Fibroblast of skin of scalp (primary cell): ENCODE measurements at places on chromosomes 3 and 15.

GRCh38 chr3:155876503-155876902, 6.1 kb downstream of the GMPS start:
- DNase-seq, result no peak

GRCh38 chr3:184354754-184355153, 6.7 kb downstream of the CLCN2 start:
- no peak for DNase-seq

DNA sequence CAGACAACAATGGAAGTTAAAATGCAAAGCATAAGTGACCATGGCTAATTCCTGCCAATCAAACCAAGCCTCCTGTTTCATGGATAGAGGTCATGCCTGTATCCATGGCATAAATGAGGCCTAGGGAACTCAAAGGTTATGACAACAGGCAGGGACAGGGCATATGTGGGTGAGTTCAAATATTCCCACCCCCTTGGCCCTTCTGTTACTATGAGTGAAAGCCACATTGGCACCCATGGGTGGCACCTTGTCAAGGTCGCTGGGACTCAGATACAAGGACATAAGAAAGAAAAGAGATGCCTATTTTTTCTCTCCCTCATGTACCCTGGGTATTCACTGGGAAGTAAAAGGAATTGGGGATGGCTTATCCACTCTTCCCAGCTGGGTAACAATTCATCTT, 25.3 kb upstream of the TMEM45A start:
- DNase-seq, result no peak

GRCh38 chr3:131231710-131232389, 149.7 kb upstream of the NUDT16 start:
- DNase-seq, result no peak

DNA sequence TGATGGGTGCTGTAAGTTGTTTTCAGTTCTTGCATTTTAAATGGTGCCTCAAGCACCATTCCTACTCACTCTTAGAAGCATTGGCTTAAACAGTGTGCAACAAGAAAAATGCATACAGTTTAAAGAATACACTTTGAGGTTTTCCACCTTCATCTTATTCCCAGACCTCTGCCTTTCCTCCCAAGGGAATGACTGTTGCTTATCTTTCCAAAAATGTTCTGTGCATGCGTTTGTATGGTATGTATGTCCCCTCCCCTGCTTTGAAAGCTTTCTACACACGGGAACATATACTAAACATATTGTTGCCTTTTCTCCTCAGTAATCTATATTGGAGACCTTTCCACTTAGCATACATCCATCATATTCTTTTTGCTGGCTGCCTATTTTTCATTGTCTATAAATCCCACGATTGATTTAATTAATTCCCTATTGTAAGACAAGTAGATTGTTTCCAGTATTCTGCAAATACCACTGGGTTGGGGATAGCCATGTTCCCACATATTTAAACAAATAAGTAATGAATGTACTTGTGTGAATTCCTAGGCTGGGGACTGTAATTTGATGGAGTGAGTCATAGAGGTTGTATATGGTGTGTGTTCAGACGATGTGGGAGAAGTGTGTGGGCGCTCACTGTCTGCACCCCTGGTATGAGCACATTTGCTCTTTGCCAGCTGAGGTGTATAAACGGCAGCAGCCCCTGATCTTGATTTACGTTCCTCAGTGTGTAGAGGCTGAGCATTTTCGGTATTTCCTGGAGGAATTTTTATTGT, 5.8 kb downstream of the TRAK1 start:
- DNase-seq, result peak; percentile 78

DNA sequence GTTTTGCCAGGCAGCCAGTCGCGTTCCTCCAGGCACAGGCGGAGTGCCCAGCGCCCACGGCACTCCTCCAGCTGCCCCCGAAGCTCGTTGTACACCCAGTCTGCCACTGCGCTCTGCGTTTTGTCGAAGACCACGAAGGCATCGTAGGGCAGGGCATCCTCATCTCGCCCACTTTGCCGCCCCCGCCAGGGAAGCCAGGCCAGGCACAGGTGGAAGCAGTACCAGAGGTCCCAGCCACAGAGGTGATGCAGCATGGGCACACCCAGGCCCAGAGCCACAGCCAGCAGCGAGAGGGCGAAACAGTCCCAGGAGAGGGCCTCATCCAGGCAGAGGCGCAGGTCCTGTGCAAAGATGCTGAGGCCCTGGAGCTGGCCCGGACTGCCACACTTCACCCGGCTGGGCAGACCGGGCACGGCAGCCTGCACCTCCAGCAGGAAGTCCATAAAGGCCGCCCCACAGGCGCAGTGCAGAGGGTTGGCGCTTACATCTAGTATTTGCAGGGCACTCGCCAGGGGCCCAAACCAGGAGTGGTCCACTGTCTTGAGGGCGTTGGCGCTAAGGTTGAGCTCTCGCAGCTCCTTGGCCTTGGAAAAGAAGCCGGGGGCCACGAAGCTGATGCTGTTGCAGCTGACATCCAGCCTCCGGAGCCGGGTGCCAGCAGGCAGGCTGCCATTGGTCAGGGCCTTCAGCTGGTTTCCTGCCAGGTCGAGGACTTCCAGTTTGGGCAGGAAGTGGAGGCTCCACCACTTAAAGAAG, 3.7 kb downstream of the TLR9 start:
- no peak for DNase-seq

DNA sequence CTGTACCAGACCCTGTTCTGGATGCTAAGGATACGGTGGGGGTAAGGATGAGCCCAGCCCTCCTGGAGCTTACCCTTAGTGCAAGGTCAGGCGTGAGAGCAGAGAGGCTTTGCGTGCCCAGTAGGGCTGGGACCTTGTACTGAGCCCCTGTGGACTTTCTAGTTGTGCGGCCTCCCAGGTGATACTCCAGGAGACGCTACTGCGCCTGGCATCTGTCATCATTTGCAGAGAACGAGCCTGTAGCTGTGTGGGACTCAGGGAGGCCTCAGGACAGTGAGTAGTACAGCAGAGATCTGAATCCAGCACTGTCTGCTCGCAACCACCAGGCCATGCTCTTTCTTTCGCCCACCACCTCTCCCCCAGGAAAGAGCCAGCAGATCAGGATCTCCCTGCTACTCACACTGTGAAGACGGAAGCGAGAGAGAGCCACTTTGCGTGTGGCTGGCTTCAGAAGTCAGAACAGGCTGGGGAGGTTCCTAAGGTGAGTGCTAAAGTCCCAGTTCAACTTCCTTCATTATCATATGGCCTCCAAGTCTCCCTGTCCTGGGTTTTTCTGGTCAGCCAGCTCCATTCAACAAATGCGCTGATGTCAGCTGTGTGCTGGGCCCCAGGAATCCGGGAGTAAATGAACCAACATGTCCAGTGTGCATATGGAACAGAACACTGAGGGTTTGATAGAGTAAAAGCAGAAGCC, 38.2 kb upstream of the ITGA11 start:
- no peak for DNase-seq

DNA sequence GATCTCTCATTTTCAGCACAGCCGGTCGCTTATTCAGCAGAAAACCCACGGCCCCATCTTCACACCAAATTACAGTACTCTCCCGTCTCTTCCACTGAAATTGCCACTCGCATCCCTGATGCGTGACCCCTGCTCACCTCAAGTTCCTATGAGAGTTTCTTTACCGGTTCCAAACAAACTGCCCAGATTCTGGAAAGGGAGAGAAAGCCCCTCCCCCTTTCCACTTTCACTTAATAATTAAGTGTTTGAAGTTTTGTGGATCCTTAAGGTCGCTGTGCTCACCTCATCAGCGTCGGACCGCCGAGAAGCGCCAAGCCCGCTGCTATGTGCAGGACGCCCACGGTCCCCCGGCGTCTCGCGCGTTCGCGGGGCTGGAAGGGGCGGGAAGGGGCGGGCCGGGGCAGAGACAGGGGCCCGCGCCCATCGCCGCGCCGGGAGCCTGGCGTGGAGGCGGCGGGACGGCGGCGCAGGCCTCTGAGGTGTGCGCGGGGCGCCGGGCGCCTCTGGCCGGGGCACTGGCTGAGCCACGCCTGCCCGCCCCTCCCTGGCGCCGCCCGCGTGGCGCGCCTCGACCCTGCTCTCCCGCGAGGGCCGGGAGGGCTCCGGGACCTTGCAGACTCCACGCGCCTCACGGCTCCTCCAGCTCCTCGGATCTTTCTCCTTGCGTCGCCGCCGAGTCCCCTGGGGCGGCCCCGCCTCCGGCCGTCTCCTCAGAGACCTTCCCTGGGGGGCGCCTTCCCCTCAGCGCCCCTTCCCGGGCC, at the start of gene GPR156:
Gene GPR156 (minus strand): TSS at position 476 of the 761 bp plus-strand sequence. CDS start 41,124 bp downstream, outside the sequence.
- DNase-seq, result peak; percentile 37

DNA sequence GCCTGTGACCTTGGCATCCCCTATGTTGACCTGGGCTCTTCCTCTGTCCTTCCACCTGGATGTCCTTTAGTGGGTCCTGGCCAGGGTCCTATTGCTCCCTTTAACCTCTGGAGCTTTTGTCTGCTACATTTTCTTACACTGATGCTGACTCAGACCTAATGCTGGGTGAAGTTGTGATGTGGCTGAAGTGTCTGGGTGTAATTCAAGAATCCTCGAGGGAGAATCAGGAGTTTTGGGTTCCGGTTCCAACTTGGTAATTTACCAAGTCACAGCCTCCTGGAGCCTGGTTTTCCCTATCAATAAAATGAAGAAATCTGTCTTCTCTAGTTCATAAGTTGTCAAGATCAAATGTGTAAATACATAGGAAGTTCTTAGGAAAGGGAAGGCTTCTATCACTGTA, 25.6 kb downstream of the CEP19 start:
- no peak for DNase-seq

DNA sequence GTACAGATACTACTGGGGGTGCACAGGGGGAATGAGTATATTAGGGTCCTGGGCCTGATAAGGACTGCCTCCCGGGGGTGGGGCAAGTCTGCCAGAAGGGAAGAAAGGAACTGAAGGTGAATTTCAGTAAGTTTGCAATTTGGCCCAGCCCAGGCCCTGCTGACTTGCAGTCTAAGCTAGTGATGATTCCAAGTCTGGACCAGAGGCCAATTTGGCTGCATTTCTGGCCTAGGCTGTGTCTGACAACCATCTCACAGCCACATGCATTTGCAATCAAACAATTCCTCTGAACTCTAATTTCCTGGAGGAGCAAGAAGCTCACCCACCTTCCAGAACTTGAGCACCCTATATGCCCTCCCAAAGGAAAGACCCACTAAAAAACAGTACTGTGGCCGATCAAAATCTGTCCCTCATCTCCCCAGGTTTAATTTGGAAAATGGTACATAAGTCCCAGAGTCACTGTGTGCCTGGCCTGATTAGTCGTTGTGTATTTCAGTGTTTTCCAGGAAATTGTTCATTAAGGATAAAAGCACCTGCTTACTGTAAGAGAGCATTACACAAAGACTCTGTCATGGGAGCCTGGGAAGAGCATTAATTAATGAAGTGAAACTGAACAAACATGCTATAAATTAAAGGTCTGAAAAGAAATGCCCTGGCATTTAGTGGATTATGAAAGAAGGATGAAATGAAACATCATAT, 114.5 kb downstream of the MEGF11 start:
- no peak for DNase-seq

- DNase-seq, result no peak
Measured at GRCh38 chr3:171239757-171240503, 213.4 kb upstream of the SLC2A2 start.

DNA sequence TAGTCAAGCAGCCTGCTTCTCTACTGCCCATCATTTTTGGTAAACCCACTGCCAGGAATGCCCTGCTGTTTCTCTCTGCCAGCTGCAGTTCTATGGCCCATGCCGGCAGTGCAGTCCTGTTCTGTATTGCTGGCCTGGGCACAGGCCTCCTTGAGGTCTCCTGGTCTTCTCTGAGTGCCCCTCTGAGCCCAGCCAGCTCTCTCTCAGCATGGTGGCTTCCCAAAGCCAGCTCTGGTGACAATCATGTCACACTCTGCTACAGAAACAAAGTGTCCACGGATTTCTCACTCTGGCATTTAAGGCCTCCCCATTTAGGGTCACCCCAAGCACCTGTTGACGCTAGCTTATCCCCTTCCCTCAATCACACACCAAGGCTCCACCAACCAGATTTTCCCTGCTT, 24.5 kb downstream of the SRPRB start:
- no peak for DNase-seq

- no peak for DNase-seq
Measured at GRCh38 chr3:7843441-7843840, 658.2 kb upstream of the LMCD1 start.

GRCh38 chr15:63069616-63070090, 27.1 kb downstream of the TPM1 start:
- peak; percentile 29 for DNase-seq

GRCh38 chr3:43893727-43894126, 203.0 kb downstream of the ABHD5 start:
- no peak for DNase-seq

DNA sequence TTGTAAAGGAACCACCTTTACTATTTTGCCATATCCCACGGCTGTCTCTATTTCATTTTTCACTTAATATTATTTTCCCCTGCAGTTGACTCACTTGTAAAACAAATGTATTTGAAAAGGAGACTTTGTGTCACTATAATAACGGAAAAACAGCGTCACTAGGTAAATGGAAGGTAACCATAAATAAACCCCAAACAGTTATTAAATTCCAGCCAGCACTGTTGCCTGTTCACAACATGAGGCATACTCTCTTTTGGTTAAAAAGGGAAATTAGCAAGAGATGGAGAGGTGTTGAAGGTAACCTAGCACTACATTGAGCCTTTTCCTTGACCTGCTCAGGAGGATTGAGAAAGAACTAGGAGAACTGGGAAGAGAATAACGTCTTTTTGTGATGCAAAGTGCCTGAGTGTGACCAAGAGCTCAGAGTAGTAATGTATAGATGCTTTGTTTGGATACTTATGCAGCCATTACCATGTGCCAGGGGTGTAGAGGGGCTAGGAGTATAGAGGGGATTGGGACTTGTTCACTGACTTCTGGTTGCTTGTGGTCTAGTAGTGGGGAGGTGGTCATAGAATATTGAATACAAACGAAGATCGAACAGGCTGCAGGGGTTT, 19.6 kb downstream of the FLNB start:
- no peak for DNase-seq

DNA sequence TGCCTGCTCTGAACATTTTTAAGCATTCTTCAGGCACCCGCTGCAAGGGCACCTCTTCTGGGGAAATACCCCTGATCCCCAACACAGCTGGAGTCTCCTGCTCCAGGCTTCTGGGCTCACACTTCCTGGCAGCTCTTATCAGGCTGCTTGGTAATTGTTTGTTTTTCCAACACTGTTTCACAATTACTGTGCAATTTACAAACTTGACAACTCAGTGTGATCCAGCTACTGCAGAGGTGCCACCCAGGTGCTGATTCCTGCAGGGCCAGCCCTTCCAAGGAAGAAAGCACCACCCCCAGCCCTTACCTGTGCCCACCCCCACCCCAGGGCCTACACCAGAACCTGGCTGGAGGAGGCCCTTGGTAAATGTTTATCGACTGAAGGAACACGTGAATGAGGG, 66.5 kb downstream of the MAGEF1 start:
- DNase-seq, result no peak

- DNase-seq, result peak; percentile 2
Measured at GRCh38 chr3:130470126-130470525, 46.9 kb upstream of the COL6A6 start.

- peak; percentile 65 for DNase-seq
Measured at GRCh38 chr3:99620077-99620767, 18.2 kb upstream of the COL8A1 start.

- no peak for DNase-seq
Measured at GRCh38 chr15:22956257-22956977, 23.8 kb downstream of the CYFIP1 start.

- DNase-seq, result peak; percentile 45
Measured at GRCh38 chr3:63896332-63897030, 15.7 kb downstream of the SCAANT1 start.

- DNase-seq, result peak; percentile 85
Measured at GRCh38 chr15:59349680-59350420, 22.8 kb downstream of the MYO1E start.
